Coronary artery (tissue), 2 donors: ENCODE measurements at places on chromosomes 2 and 18.

- DNase-seq: no peak
These were observed 42.0 kb upstream of the TRIB2 start for GRCh38 chr2:12674644-12675328.

- DNase-seq: no peak
These were observed 34.8 kb upstream of the SPATA3 start for GRCh38 chr2:230961091-230961491.

DNA sequence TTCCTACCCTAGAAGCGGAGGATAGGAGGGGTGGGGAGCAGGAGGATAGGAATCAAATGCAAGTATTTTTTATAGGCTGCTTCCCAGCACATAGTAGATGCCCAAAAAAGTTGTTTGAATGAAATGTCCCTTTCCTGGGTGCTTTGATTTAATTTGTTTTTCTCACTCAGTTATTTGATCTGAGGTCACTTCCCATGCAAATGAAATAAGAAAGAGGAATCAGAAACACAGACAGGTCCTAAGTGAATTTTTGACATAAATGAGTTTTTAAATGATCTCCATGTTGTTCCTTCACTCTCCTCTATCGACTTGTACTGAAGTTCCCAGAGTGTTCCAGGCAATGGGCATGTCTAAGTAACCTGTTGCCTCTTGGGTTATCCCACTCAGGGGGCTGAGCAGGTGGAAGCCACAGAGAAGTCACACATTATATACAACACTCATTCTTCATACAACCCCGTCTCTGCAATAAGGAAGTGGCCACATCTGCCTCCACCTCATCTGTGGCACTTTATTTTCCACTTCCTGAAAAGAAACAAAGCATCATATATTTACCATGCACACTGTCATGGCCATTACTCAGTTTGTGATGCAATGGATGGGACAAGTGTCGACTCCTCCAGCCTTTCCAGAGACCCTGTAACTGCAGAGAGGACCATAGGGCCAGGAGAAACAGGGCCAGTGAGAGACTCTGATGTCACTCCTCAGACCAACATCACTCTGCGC lies 81.9 kb upstream of the ZNF397 start:
- no peak for DNase-seq

- DNase-seq: no peak
These were observed 567.4 kb downstream of the ARHGAP15 start for GRCh38 chr2:143696651-143697050.

DNA sequence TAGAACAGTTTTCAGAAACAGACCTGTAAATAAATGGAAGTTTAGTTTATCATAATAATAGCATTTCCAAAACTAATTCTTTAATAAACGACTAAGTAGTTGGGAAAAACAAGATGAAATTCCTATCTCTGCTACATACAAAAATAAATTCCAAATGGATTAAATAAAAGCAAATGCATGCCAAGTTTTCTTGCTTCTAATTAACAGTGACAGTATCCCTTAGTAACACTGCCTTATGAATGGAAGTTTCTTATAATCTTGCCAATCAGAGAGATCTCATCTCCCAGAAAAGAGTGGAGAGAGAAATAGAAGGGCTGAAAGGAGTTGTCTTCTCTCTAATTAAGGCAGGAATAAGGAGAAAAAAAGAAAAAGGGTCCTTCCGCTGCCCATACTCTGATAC lies 133.9 kb downstream of the GFPT1 start:
- DNase-seq: no peak

- no peak for DNase-seq
These were observed 9.3 kb downstream of the ALPG start for GRCh38 chr2:232415736-232416520.

- DNase-seq: peak; percentile 87
These were observed 114.5 kb upstream of the STPG4 start for GRCh38 chr2:47269316-47270232.
